ENCODE measurements at places on chromosomes 3 and 15. TPM values are rescaled to one million over a fixed set of nuclear protein-coding genes. Genes with fewer than 3 reads are reported as not detected.

RARB gene
- 4.4 TPM for total RNA-seq

GABRG3 gene
- 0.13 TPM for total RNA-seq

KIF15 gene
- 2.7 TPM for total RNA-seq

CELSR3 gene
- total RNA-seq = 0.81 TPM

AKAP13 gene
- total RNA-seq = 149 TPM

MB21D2 gene
- 8.2 TPM for total RNA-seq

KNG1 gene
- not detected for total RNA-seq

TICRR gene
- 0.21 TPM for total RNA-seq

HGD gene
- total RNA-seq = not detected

C3orf49 gene
- not detected for total RNA-seq

GOLGA6L4 gene
- 1.9 TPM for total RNA-seq

GOLGA6L10 gene
- 1.1 TPM for total RNA-seq

FAM107A gene
- 9.2 TPM for total RNA-seq

CDHR4 gene
- total RNA-seq = not detected

SUMF1 gene
- 60.7 TPM for total RNA-seq

ACOX2 gene
- total RNA-seq = 2.6 TPM

FSIP1 gene
- not detected for total RNA-seq

SIDT1 gene
- total RNA-seq = 2.7 TPM

CFAP100 gene
- total RNA-seq = not detected

C3orf70 gene
- 5.5 TPM for total RNA-seq

SLCO3A1 gene
- total RNA-seq = 62.8 TPM

ISG20 gene
- total RNA-seq = 12.8 TPM

C2CD4A gene
- total RNA-seq = 0.10 TPM

PRKAR2A gene
- total RNA-seq = 53.2 TPM

GPR149 gene
- total RNA-seq = not detected

ST6GAL1 gene
- 23.6 TPM for total RNA-seq

SLC12A8 gene
- total RNA-seq = 13.1 TPM

TMEM40 gene
- total RNA-seq = 46.4 TPM

C3orf20 gene
- not detected for total RNA-seq

CISH gene
- total RNA-seq = 14.5 TPM
